CD4-positive, alpha-beta memory T cell (primary cell): ENCODE measurements at places on chromosomes 5 and 9. TPM values are rescaled to one million over a fixed set of nuclear protein-coding genes. Genes with fewer than 3 reads are reported as not detected.

Gene ACSL6
- 51.7 TPM for total RNA-seq

Gene PDCD1LG2
- total RNA-seq = 0.90 TPM

Gene SNAPC3
- total RNA-seq = 34.2 TPM

Gene C9
- total RNA-seq = not detected

Gene PCDHB10
- not detected for total RNA-seq

Gene DOCK8
- total RNA-seq = 315 TPM

Gene GAS1
- 0.79 TPM for total RNA-seq

Gene PCDHB7
- not detected for total RNA-seq

Gene TAF11L5
- total RNA-seq = not detected

Gene ROR2
- 0.17 TPM for total RNA-seq

Gene GRIN1
- not detected for total RNA-seq

Gene CNTNAP3
- total RNA-seq = not detected

Gene CREB3
- total RNA-seq = 24.8 TPM

Gene GKAP1
- total RNA-seq = 12.2 TPM

Gene OSMR
- total RNA-seq = not detected

Gene TICAM2
- total RNA-seq = 1.6 TPM

Gene ZNF883
- total RNA-seq = 0.67 TPM

Gene LAMC3
- 0.32 TPM for total RNA-seq

Gene SHISAL2B
- not detected for total RNA-seq

Gene SELENOP
- 0.86 TPM for total RNA-seq

Gene SLC25A2
- 0.38 TPM for total RNA-seq

Gene HSPB3
- total RNA-seq = not detected

Gene LHX3
- not detected for total RNA-seq

Gene DAB2IP
- total RNA-seq = not detected

Gene FAXDC2
- 0.47 TPM for total RNA-seq

Gene RCL1
- total RNA-seq = 15.2 TPM

Gene ZNF483
- 22.9 TPM for total RNA-seq

Gene CAPSL
- total RNA-seq = not detected

Gene TMC1
- total RNA-seq = not detected

Gene PLEKHG4B
- total RNA-seq = not detected

Gene KIF4B
- not detected for total RNA-seq

Gene ANKRD33B
- total RNA-seq = 2.3 TPM

Gene SLC6A3
- total RNA-seq = not detected

Gene IFNA13
- total RNA-seq = not detected

Gene ANKRD18B
- total RNA-seq = 1.9 TPM
